ENCODE measurements at places on chromosomes 5 and 9.

DNA sequence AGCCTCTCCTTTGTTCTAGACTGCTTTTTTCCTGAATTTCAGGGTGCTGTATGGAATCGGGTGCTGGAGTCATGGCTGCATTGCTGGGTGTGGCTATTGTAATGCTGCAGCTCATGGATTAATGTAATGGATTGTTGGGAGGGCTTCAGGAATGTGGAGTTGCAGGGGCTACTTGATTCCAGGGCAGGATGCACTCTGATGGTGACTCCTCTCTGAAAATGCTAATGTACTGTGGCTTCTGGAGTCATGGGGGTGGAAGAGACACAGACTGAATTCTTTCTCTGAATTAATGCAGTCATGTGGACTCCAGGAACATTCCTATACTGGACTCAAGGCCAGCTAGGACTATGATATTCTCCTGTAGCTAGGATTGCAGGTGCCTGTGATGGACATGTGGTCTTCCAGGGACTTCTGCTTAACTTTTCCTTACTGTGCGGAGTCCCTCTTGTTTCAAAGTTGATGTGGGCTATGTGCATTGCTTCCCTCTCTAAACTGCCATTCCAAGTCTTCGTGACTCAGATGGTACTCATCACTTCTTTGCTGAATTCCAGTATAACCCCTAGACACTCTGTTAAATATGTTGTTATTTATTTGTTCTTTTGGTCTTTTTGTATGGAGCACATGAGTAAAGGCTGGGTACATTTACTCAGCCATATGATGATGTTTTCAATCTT lies 396.2 kb downstream of the KCTD16 start:
- DNase-seq, result no peak

GRCh38 chr5:91142819-91143218 lies 240.3 kb downstream of the ARRDC3 start:
- DNase-seq, result no peak

GRCh38 chr9:37668116-37668601 lies 17.4 kb downstream of the FRMPD1 start:
- DNase-seq, result no peak

DNA sequence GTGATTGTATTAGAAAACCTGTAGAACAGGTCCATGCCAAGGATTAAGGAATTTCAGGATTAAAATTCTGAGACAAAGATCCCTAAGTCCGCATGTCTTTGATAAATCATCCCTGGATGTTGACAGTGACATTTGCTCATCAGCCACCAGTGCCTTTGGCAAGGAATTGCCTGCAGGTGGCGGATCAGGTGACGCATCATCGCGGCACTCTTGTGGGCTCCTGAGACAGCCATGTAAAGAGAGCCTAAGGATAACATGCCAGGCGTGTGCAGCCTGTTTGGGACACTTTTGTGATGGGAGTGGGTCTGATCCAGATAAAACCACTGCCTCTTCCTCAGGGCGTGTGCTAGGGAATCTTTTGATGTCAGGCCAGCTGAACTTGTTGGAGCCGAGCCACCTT lies 40.6 kb downstream of the ADCY2 start:
- DNase-seq, result no peak

GRCh38 chr9:129232839-129233591 lies 55.0 kb upstream of the IER5L start:
- DNase-seq, result no peak

DNA sequence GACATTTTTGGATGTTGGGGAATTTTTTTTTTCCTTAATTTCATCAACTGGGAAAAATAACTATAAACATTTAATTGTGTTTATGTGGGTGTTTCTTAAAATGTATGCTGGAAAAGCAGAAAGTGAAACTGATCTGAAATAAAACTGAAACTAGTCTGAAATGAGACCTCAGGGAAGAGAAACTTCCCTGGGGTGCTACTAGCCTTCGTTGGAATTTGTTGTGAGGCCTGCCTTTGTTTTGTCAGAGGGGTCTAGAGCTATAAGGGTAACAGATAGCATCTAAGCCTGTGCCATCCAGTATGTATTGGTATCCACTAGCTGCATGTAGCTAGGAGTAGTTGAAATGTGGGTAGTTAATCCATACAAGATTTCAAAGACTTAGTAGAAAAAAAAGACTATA lies 10.4 kb downstream of the ZNF618 start:
- no peak for DNase-seq

DNA sequence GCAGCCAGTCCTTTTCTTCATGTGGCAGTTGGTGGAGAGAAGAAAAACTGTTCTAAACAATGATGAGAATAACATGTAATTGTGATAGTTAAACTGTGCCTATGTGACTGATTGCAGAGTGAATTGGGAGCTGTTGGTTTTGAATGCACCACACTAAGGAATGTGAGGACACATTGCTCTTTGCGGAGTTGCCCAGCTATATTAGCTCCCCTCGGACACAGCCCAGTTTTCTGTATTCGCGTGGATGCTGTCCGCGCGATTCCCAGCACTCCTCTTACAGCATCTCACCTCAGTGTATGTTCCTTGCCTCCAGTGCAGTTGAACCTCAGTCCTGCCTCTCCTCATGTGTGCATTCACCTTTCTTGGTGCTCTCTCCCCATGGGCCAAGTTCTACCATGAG lies 32.2 kb downstream of the TGFBI start:
- no peak for DNase-seq

Data from esophagus squamous epithelium (tissue), 5 donors.